ENCODE measurements at places on chromosomes 2 and 18.

- no peak for DNase-seq
These were observed 31.5 kb downstream of the CEP192 start for GRCh38 chr18:13022644-13023043.

GRCh38 chr18:54392543-54393023 lies 34.9 kb downstream of the C18orf54 start:
- DNase-seq = no peak

GRCh38 chr2:205869439-205869838 lies 187.1 kb downstream of the NRP2 start:
- no peak for DNase-seq

GRCh38 chr18:39414009-39414700 lies 1848.6 kb upstream of the CELF4 start:
- no peak for DNase-seq

GRCh38 chr18:8662560-8663255 lies 42.6 kb upstream of the MTCL1 start:
- no peak for DNase-seq
